ENCODE measurements at places on chromosomes 3 and 15.
A peak's percentile ranks its signal among the peaks of the same experiment; 100 is the strongest.

DNA sequence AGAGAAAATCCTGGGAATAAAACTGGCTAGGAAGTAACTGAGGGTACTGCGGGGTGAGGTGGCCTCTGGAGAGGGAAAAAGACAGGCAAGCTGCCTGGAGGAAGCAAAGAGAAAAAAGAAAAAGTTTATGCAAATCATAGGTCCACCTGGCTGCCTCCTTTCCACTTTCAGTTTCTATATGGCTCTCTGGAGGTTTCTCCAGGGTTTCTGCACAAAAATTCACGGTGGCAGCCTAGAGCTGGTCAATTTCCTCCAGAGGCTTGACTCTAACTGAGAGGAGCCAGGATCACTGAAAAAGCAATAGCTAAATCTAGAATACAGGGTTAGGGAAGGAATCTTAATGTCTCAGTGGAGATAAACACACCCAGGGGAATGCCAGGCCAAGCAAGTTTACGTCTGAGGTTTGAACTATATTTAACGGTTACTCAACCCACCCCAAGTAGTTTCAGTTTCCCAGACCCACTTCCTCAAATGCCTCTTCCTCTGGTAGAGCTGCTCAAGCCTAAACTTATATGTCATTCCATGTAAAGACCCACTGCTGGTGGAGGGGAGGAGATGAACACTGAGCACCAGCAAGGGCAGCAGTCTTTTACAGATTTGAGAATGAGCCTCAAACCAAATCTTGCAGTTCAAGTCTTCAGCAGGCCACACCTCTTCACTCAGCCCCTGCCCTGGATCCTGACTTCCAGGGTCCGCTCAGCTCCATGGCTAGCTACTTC, 5.7 kb downstream of the LYSMD2 start:
- DNase-seq = no peak

DNA sequence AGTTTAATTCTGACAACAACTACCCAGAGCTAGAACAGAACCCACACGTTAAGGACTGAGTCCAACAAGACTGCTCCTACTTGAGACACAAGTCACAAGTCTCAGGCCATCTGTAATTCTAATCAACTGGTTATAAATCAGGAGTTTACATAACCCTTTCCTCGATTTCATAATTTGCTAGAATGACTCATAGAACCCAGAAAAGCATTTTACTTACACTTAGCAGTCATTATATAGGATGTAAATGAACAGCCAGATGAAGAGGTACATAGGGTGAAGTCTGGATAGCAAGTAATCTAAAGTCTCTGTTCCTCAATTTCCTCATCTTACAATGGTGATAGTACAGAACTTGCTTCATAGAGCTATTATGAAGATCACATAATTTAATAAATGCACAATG, 1018.2 kb downstream of the DIPK2A start:
- DNase-seq = no peak

DNA sequence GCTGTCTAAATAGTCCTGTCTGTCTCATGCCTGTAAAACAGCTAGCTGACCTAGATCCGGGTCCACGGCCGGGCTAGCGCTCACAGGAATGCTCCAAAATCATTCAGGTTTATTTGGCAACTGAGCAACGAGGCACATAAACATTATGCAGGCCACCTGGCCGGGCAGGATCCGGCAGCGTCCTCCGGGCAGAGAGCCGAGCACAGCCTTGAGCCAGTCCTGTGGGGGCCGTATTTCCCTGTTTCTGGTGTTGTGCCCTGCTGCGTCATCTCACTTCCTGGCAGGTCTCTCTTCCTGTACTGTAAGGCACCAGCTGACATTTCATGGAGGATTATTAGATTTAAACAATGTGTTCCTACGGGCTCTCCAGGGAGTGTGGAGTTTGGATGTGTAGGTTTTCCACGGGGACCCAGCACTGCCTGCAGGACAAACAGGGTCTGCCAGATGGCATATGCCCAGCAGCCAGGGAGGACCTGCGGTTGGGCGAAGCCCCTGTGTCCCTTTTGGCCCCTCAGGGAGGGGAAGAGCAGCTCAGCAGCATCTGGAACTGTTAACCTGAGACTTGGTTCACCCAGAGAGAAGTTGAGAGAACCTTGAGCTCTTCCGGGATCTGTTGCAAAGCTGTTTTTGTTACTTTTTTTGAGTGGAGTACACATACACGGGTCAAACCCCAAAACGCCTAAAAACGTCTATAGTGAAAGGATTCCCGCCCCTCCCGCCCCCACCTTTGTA, 16.6 kb upstream of the LRRK1 start:
- no peak for DNase-seq

- no peak for DNase-seq
Observed at GRCh38 chr15:49669288-49669687, 48.4 kb downstream of the DTWD1 start.

GRCh38 chr3:148335612-148336011, 362.1 kb upstream of the AGTR1 start:
- no peak for DNase-seq

DNA sequence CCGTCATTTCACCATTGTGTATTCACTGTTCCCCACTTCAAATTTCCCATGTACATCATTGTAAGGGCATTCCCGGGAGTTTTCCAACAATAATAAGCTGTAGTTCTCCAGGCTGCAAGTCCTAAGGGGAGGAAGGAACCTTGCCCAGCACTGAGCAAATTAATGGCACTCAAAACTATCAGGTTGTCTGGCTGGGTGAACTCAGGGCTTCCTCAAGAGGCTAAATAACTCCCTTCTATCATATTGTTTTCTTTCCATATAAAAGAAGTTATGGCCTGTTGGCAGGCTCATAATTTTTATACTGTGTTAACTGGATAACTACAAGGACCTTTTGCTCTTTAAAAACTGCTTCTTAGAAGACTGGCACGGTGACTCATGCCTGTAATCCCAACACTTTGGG, 71.4 kb downstream of the SEMA6D start:
- DNase-seq = no peak

DNA sequence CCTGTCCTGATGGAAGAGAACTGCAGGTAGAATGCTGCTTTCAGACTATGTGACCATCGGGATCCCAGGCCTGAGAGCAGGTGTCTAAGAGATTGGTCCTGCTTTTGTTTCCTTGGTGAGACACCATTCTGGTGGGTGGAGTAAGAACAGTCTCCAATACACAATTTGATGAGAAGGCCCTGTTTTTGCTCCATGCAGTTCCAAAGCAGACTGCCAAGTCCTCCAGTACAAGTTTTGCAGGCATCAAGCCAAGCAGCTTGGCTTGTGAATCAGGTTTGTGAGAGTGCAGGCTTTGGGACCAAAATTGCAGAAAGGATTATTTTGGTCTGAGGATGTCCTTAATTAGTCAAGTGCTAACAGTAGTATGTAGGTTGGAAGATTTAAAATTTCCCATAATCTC, 381.6 kb downstream of the FOXP1 start:
- DNase-seq = no peak

DNA sequence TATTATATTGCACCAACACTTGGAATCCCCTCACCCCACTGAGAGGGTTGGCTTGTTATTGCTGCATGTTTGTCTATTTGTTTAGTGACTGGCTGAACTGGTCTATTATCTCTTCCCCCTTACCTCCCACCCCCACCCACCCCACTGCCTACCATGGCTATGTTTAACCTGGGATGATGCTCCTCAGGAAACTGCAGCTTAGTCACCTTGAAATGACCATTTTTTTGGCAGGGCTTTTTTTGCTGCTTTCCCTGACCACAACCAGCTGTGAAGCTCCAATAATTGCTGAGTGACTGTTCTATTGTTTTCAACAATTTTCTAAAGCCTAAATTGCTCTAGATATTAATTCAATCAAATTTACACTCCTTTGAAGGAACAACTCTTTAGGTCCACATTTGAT, 137.9 kb upstream of the CADM2 start:
- DNase-seq = no peak

GRCh38 chr15:25733856-25734679, 129.1 kb downstream of the ATP10A start:
- no peak for DNase-seq

GRCh38 chr3:122936335-122936734, 91.2 kb downstream of the SEMA5B start:
- DNase-seq = no peak

DNA sequence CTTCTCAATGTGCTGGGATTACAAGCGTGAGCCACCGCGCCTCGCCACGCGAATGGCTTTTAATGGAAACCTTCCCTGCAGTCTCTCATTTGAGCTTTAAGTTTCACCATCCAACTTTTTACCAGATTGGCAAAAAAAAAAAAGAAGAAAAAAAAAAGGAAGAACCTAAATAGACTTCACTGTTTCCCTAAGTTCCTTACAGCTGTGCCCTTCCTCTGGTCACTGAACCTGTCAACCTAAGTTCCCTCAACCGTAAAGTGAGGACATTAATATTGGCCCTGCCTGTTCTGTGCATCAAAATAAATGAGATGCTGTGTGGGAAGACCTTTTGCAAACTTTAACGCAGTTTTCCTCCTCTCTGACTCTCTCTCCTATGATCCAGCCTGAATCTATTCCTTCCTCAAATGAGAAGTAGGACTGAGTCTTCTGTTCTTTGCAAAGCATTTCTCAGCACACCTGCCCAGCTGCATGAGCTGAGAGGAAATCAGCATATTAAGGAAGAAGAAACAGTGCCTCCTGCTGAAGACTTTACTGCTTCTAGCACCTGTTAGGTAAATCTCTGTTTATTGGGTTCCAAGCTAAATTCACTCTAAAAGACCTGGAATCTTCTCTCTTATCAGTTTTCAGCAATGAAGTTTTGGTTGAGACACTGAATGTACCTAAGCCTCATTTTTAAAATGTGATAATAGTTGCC, 99.6 kb upstream of the ETV5 start:
- DNase-seq = no peak

GRCh38 chr15:49154799-49155109, 645 bp downstream of the COPS2 start:
- no peak for DNase-seq

GRCh38 chr3:79968418-79968817, 200.6 kb upstream of the ROBO1 start:
- DNase-seq = no peak

DNA sequence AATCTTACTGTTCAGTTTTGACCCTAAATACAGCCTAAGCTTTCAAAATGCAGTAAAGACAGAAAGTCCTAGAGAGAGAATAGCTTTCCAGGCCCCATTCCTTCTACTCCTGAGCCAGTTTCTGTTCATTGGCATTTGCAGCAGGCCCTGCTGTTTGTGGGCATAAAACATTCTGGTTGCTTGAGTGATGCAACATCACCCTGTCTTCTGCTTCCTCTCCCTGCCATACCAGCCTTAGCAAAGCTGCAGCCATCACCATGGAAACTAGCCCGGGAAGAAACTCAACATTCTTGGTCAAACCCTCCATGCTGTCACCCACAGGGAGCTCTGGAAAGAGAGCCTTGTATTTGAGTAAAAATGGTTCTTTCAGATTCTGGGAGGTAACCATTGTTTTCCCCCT, 325.7 kb downstream of the MAGI1 start:
- no peak for DNase-seq

GRCh38 chr3:128201158-128201755, 48.0 kb downstream of the EEFSEC start:
- no peak for DNase-seq

- no peak for DNase-seq
Observed at GRCh38 chr3:119333773-119334509, 39.8 kb downstream of the ARHGAP31 start.

GRCh38 chr3:141828487-141828886, 48.0 kb upstream of the ATP1B3 start:
- DNase-seq = no peak

GRCh38 chr15:39028069-39028468, 463.5 kb upstream of the RASGRP1 start:
- DNase-seq = no peak

- DNase-seq = no peak
Observed at GRCh38 chr3:165462636-165463334, 266.6 kb upstream of the SLITRK3 start.

GRCh38 chr3:158434412-158435038, 136.5 kb upstream of the MLF1 start:
- peak; percentile 43 for DNase-seq

- no peak for DNase-seq
Observed at GRCh38 chr15:100652116-100652515, 49.7 kb downstream of the ASB7 start.

GRCh38 chr3:180229113-180229512, 192.4 kb upstream of the PEX5L start:
- no peak for DNase-seq

DNA sequence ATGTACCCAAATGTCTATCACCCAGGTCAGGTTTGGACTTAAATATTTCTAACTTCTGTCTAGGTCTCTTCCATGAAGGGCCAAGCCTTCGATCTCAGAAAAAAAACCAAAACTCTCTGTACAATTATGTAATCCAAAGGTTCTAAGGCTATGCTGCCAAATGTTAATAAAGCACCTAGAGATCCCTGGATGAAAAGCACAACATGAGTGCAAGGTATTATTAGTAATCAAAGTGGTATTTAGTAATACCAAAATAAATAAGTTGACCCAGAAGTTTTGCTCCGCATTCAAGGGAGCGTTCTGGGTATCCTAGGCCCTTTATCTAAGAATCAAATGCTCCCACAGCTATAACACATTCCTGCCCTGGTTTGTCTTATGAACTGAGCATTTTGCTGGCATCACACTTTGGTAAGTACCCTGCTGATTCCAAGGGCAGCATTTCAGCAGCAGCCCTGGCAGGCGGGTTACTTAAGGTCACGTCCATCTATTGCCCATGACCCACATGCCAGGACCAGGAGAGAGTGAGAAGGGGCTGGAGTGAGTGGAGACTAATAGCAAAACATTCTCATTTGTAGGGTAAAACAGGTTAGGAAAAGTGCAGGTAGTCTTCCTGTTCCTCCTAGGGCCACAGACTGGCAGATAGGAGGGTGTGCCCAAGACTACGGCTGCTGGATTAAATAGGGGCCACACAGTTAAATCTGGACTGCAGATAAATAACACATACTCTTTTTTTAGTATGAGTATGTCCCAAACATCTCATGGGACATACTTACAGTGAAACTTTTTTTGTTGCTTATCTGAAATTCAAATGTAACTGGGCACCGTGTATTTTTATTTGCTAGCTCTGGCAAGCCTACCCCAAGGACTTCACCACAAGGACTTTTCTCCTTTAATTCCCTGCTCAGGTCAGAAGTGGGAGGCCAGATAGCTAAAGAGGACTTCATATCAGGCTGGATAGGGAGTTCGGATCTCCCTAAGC, 76.0 kb upstream of the SNRK start:
- no peak for DNase-seq

- no peak for DNase-seq
Observed at GRCh38 chr15:58886921-58887320, 46.6 kb downstream of the SLTM start.

- no peak for DNase-seq
Observed at GRCh38 chr3:114400371-114400770, 106.5 kb downstream of the TIGIT start.

DNA sequence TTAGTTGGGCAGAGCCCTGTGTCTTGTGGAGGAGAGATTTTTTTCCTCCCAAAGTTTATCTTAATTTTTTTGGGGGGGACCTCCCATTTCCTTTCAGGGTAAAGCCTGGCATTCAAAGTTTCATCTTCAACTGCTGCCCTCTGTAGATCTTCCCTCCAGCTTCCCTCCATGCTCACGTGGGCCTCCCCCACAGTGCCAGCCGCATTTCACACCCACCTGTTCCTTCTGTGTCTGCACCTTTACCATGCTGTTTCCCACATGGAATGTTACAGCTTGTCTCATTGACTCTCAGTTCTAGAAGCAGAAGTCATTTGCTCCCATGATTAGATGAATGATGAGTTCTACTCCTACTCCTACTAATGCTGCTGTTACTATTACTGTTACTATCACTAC, 6.5 kb downstream of the CELF6 start:
- no peak for DNase-seq
